ENCODE measurements at places on chromosomes 6 and 20.
A peak's percentile ranks its signal among the peaks of the same experiment; 100 is the strongest.

- no peak for DNase-seq
These were observed 19.5 kb downstream of the LRRN4 start for GRCh38 chr20:6034134-6034969.

DNA sequence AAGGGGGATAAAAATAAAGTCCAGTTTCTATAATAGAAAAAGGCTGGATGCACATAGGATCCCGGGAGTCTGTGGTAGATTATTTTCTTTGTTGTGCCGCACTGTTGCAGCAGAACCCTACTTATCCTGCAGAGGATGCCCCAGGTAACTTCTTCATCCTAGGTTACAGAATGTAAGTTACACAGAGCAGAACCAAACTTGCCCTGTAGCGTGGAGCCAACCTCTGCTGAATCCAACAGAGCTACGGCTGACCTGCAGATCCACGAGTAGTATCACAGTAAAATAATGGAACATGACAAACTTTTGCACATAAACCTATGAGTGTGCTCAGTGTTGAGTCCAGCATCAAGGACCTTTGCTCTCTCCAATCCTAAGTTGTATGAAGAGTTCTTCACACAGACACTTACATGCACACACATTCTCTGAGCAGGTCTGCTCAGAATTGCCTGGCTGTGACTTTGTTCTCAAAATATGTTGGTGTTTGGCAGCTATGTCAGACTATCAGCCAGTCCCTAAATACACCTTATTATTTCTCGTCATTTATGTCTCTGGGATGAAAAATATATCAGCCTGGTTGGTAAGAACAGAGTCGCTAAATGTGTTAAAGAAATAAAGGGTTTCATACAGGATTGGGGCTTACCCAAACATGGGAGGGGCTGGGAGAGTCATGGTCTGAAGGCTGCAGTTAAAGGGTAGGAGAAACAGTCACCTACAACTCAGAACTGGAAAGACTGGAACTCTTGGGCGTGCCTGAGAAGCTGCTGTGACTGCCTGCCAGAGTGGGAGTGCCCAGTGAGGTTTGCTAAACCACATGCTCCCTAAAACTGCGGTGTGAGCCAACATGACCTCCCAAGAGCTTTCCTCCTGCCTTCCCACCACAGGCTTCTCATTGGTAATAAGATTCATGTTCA is 165.1 kb upstream of the SLC24A3 start:
- DNase-seq, result no peak

DNA sequence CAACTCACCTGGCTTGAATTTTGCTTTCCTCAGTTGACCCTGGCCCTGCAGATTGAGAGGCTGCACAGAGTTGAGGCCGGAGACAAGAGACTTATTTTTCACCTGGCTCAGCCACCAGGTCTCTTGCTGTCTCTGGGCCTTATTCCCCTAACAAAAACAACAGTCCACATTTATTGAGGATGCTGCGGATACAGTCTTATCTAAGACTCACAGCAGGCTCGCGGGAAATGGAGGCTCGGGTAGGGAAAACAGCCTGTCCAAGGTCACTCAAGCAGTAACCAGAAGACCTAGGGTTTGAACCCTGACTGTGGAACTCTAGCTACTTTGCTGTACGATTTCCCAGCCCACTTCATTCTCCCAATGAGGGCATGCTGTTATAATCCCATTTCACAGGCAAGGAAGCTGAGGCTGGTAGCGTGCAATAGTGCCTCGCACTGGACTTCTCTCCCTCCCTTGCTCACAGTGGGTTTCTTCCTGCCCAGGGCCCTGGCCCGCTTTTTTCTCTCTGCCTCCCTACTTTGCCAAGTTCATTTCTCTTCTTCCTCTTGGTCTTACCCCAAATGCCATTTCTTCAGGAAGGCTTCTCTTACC is 57.7 kb downstream of the RBM38 start:
- DNase-seq, result no peak

- DNase-seq, result no peak
These were observed 33.6 kb downstream of the COL20A1 start for GRCh38 chr20:63326314-63327230.

DNA sequence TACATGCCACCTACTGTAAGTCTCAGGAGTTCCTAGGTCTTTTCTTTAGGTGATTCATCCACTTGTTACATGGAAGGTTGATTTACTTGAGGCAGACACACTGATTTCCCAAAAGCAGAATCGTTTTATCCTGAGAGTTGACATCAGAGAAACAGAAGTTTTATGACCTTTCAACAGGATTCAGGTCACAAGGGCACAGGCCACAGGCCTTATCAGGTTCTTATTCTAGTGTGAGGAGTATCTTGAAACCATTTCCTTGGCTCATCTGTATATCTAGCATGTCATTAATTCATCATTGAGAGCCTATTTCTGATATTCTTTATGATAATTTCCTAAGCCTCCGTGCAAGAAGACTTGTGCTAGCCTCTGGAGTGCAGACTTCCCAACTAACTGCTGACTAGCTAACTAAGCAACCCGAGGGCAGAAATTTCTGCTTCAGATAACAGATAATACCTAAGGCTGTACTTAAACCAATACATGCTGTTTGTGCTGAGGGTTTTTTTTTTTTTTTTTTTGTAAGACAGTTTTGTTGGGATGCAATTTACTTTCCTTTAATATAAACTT is 44.9 kb upstream of the RFPL4B start:
- no peak for DNase-seq

- no peak for DNase-seq
These were observed 1.1 kb upstream of the JPH2 start for GRCh38 chr20:44187772-44188709.

- no peak for DNase-seq
These were observed 23.1 kb upstream of the LAMP5 start for GRCh38 chr20:9491324-9491723.

GRCh38 chr6:140311146-140311545 is 936.7 kb upstream of the CITED2 start:
- DNase-seq, result no peak

DNA sequence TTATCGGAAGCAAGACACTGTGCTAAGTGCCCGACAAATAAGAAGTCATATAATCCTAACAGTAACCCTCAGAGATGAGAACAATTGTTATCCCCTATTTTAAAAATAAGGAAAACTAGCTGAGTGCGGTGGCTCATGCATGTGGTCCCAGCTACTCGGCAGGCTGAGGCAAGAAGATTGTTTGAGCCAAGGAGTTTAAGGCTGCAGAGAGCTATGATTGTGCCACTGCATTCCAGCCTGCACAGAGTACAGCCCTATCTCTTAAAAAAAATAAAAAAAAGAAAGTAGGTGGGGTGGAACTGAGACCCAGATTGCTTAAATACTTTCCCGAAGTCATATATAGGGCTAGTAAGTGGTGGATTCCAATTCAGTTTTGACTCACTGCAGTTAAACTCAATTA is 84.7 kb downstream of the UST start:
- no peak for DNase-seq

- DNase-seq, result no peak
These were observed 20.6 kb upstream of the ZBTB24 start for GRCh38 chr6:109503327-109504224.

GRCh38 chr6:164478426-164478825 is 831.0 kb downstream of the C6orf118 start:
- no peak for DNase-seq

GRCh38 chr20:50153500-50154377 is at the start of gene PEDS1:
Gene PEDS1 (minus strand): TSS chr20:50153723. CDS start chr20:50153637, 86 bp downstream.
- peak; percentile 90 for DNase-seq

GRCh38 chr20:32544260-32544722 is 40.8 kb downstream of the NOL4L start:
- no peak for DNase-seq

DNA sequence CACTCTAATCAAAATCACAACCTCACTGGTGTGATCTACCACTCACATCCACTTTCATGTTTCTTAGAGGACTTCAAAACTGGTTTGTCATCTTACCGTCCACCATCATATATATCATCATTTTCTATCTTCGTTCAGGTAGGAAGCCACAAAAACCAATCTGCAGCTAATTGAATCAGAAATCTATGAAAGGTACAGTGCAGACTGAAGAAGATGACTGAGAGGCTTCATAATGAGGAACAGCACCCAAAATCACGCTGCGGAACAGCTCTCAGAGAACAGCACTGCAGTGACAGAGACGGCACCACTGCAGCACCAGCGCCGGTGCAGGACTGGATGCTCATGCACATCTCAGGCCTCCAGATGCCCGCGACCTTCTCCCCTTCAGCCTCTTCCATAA is 13.0 kb downstream of the GMDS start:
- DNase-seq, result no peak

DNA sequence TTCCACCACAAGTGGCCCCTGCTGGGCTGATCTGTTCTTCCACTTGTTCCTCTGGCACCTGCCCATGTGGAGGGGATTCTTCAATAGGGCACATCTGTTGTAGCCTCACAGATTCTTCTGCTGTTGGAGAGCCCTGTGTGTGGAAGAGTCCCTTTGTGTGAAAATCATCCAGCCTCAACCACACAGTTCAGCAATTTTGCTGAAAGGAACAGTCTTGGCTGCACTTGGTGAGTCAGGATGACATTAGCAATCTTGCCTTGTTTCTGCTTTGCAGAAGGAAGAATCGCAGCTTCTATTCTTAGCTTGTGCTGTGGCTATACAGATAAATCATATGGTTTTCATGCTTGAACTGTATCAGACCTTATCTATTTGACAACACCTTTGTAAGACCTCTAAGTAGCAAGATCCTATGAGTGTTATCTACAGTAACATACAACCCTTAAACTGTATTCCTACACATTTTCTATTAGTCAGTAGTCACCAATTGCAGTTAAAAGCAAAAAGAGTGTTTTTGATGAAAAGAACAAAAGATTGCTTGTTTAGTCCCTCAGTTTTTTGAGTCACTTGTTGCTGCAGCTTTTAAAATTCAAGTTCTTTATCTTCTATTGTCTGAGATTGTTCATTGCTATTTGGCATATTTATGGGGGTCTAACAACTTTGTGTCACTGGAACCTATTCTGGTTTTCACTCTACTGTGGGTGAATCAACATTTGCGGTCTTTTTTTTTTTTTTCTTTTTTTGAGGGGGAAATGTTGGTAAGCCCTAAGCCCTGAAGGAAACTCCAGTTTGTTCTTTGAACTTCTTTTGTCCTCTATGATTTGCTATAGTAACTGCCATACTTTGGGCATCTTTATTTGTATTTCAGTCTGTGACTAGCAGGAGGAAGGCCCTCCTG is 231.6 kb downstream of the TFAP2B start:
- no peak for DNase-seq

DNA sequence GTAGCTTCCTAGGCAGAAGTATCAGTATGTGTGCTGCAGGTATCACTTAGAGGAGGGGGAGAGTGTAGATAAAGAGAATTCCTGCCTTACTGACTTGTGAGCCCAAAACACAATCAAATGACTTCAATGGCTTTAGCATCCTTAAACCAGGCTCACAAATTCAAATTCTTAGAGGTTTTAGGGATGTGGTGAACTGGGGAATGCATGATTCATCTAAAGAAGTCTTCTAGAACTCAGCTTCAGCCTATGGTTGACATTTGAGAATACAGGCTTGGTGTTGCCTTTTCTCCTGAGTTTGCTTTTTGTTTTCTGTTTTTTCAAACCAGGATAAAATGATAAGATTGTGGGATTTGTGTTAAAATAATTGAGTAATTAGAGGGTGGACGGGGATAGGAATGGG is 14.4 kb downstream of the SNRPC start:
- DNase-seq, result no peak

GRCh38 chr20:42274986-42275385 is 656.8 kb upstream of the CHD6 start:
- no peak for DNase-seq

DNA sequence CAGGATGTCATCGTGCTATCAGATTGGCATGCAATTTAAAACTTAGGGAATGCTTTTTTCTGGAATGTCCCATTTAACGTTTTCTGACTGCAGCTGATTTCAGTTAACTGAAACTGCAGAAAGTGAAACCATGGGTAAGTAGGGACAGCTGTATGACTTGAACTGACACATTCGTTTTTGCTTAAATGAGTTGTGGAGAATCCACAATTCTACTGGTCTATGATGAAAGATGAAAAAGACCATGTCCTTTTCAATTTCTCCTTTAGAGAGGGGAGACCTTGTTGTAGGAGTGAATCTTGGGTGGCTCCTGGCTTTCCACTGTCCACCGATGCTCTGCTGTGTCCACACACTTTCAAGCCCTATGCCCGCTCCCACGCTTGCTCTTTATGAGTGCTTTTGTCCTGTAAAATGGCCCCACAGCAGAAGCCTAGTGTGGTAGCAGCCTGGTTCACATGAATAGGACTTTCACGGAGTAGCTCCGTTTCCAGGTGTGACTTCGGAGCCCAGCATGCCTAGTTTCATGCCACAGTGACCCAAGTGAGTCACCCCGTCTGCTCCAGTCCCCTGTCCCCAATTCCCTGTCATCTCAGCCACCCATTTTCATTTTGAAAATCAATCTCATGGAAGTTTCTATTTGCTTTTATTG is 21.9 kb downstream of the DYNLT1 start:
- no peak for DNase-seq

GRCh38 chr6:27237089-27237803 is 10.3 kb upstream of the PRSS16 start:
- peak; percentile 48 for DNase-seq

DNA sequence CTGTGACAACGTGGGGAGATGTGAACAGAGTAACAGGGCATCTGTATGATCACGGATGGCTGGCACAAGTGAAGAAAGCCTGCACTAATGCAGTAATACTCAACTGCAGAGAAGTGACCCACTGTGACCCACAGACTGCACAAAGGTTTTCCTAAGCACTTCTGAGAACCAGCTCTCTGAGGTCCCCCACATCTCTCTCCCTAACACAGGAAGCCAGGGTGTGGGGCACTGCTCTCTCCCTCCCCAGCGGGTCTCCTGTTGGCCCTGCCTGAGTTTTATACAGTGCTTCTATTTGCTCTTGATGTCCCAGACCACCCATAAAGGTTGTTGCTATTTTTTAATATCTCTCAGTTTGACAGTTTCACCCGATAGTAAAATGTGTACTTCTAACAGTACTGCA is 11.3 kb downstream of the APMAP start:
- no peak for DNase-seq

DNA sequence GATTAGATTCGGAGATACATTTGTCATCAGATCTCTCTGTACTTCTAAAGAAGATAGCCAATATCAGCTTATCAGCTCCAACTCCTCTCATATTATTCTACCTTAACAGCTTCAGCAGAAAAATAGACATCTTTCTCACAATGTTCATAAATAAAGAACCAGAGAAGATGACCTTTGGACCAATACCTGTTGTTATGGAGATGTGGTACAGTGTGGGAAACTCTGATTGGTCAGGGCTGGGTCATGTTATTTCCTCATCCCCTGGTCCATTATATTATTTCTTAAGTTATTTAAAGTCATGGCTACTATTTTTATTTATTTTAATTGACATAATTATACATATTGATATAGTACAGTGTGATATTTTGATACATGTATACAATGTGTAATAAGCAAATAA is 35.9 kb upstream of the POLR1H start:
- no peak for DNase-seq

DNA sequence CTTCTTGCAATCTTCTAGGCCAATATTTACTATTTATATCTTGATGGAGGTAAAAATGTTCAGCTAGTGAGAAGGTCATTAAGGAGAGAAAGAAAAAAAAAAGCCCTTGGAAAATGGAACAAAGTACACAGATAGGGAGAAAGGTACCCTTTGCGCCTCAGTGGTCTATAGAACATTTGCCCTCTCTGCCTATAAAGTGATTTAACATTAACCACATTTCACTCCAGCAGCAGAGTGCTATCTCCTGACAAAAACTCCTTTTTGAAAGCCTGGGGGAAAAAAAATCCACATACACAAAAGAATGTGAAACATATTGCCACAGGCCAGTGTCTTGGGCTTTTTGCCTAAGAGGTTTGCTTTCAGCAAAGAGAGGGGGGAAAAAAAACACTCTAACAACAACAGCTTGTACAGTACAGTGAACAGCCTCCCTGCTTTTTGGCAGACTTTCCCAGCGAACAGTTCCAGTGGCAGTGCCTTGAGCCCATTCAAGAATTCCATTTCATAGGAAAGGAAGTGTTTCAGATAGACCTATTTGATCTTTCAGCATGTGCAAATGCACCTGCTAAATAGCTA is 695 bp downstream of the ARHGAP18 start:
- peak; percentile 68 for DNase-seq
